NB4 (cell line): ENCODE measurements at places on chromosomes 5 and 9.

- no peak for DNase-seq
Measured at GRCh38 chr5:122439645-122440044, 127.6 kb downstream of the SNCAIP start.

GRCh38 chr5:150186897-150187296 lies 3.0 kb upstream of the SLC6A7 start:
- DNase-seq = no peak

- no peak for DNase-seq
Measured at GRCh38 chr5:98069876-98070512, 703.5 kb upstream of the RGMB start.

DNA sequence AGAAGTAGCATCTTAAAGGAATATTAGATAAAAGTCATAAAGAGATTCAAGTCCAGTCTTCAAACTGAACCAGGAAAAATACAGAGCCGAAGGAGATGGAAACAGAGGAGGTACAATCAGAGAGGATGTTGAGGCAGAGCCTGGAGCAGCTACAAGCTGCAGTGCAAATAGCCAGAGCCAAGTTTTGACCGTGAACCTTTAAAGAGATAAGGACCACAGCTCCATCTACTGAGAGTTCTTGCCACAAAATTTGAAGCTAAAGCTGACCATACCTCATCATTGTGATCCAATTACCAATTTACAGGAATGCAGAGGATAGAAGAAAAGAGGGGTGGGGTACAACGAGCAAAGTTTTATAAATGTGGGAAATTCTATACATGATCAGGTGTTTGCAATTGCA lies 10.4 kb upstream of the DEPDC1B start:
- no peak for DNase-seq

- no peak for DNase-seq
Measured at GRCh38 chr5:28710360-28710759, 1672.0 kb upstream of the CDH9 start.

- DNase-seq = no peak
Measured at GRCh38 chr5:173828952-173829351, 59.2 kb upstream of the CPEB4 start.

DNA sequence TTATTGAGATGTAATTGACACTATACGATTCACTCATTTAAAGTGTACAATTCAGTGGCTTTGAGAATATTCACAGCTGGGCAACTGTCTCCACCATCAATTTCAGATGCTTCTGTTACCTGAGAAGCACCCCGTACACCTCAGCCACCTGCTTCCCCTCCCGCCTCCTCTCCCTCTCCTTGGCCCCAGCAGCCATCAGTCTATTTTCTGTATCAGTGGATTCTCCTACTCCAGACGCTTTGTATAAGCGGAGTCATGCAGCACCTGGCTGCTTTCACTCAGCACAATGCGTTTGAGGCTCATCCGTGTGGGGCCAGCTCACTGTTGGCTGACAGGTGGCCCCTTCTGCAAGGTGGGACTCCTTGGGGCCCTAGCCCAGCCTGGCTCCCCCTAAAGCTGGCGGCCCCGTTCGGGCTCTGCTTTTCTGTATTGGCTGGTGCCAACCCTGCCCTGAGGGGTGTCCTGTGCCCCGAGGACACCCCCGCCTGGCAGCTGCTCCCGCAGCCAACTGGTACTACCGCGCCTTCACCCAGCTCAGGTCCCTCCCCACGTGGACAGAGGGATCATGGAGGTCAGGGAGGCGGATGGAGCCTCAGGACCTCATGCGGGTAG lies 124.4 kb upstream of the COL5A1 start:
- no peak for DNase-seq

DNA sequence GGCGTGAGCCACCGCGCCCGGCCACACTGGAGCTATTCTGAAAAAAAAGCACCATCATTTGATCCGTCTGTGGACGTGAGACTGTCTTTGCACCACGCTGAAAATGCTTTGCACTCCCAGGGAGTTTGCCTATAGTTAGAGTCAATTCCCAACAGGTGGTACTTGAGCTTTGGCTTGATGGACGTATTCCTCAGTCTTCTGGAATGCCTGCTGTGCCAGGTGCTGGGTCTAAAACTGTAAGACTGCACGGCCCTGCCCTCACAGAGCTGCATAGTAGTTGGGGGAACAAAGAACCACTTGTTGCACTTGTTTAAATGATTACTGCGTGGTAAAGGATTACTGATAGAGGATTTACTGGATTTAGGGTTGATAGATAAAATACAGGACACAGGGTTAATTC lies 3.4 kb upstream of the CCNO start:
- DNase-seq = no peak

DNA sequence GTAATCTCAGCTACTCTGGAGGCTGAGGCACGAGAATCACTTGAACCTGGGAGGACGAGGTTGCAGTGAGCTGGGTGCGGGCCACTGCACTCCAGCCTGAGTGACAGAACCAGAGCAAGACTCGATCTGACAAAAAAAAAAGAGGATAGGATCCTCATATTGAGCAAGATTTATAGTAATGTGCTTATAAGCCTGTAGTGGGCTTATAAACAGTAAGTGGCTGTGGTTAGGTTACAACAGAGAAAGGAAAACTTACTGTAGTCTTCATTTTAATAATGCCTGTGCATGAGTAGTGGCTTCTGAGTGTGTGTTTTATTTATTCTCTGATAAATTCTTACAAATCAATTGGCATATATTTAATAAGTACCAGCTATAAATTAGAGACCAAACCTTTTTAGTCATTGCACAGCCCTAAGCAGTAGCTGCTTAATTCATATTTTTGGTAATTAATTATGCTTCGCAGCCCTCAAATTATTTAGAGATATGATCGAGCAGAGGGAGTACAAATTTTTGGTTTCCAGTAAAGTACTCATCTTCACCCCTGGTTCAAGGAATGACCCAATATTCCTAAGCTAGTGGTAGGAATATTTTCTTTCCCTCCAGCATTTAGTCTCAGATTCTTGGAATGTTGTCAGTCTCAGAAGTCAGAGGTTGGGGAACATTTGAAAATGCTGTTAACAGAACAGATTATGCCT lies 73.8 kb upstream of the KLF9 start:
- DNase-seq = no peak

- no peak for DNase-seq
Measured at GRCh38 chr5:119171686-119172085, 100.8 kb downstream of the DMXL1 start.

GRCh38 chr9:109599131-109599530 lies 101.0 kb upstream of the PTPN3 start:
- no peak for DNase-seq

- DNase-seq = no peak
Measured at GRCh38 chr5:171263181-171263580, 45.9 kb upstream of the TLX3 start.

DNA sequence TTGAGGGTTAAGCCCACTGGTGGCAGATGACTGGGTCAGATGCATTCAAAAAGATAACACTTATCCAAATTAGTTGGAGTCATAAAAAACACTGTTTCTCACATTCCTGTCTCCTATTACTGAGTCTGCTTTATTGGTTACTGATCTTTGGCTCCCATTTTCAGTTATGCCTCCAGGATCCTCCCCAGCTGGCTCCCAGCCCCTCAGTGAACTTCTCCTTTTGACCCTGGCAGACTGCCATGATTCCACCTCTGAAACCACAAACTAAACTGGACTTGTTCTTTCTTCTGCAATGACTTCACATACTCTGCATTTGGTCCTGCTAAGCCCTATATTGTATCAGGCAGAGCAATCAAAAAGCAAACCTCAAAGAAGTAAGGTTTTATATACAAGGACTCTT lies 860.8 kb upstream of the DMAC1 start:
- DNase-seq = peak; percentile 76
